ENCODE measurements at places on chromosomes 11 and 22. TPM values are rescaled to one million over a fixed set of nuclear protein-coding genes. Genes with fewer than 3 reads are reported as not detected.
A peak's percentile ranks its signal among the peaks of the same experiment; 100 is the strongest.

WNT11 gene
- total RNA-seq, result 1.4 TPM

- H3K36me3 ChIP-seq, result no peaks in the 10 kb centered on the region
- DNase-seq, result peak; percentile 37
- peaks cover 4% of the 10 kb centered on the region for H3K4me1 ChIP-seq
- no peak overlapping the region for H3K4me3 ChIP-seq
Observed at GRCh38 chr11:130427581-130428315, 661 bp downstream of the ADAMTS8 start.

DNA sequence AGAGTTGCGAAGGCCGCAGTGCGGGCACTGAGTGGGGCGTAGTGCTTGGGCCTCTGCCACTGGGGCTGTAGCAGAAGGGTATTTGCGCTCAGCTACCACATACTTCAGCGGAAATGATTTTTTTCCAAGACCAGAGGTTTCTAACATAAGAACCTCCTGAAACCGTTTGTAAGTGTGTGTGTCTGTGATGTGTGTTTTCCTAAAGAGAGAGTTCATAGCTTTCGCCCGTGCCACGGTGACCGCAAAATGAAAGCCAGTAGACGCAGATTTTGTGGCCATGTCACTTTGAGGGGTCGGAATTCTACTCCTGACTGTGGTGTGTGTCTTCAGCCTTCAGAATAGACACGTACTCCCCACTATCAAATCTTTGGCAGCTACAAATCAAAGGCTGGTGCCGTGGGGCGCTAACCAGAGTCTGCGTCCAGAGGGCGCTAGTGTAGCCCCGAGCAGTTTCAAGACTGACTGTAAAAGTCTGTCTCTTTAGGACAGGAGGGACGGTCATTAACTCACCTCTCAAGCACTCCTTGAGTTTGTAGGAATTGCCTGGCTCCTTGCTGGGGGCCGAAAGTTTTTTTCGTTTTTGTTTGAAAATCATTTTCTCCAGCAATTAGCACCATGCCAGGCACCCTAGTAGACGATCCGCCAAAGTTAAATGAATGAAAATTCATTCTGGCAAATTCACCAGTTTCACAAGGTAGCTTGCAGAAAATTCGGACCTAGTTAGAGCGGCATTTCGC, 2.5 kb upstream of the CALCA start:
- no peak overlapping the region for H3K27ac ChIP-seq
- H3K4me3 ChIP-seq, result peak overlapping the region; percentile 81
- H3K36me3 ChIP-seq, result no peaks in the 10 kb centered on the region
- peaks cover 74% of the 10 kb centered on the region for H3K27me3 ChIP-seq

DNA sequence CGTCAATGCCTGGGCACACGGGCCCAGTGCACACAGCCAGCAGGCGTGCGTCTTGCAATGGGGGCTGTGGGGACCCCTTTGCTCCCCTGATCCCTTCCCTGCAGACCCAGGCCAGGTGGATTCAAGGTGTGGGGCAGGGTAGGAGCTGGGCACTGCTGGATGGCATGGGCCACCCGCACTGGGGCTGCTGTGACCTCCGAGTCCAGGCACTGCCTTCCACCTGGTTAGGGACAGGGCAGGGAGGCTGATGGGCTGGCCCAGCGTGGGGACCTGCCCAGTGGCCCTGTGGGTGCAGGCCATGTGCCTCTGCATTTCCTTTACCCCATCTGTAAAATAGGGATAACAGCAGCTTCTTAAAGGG, 22.9 kb downstream of the KCNQ1 start:
- H3K27ac ChIP-seq, result peak overlapping the region; percentile 75
- H3K36me3 ChIP-seq, result peaks cover 5% of the 10 kb centered on the region
- peak overlapping the region; percentile 71 for H3K4me3 ChIP-seq
- DNase-seq, result no peak
- H3K27me3 ChIP-seq, result peaks cover 10% of the 10 kb centered on the region
- H3K4me1 ChIP-seq, result peaks cover 34% of the 10 kb centered on the region

- H3K4me3 ChIP-seq, result no peak overlapping the region
- H3K36me3 ChIP-seq, result peaks cover 2% of the 10 kb centered on the region
- no peak overlapping the region for H3K27ac ChIP-seq
- H3K4me1 ChIP-seq, result peaks cover 5% of the 10 kb centered on the region
- H3K27me3 ChIP-seq, result no peaks in the 10 kb centered on the region
Observed at GRCh38 chr11:46520971-46521745, 72.7 kb downstream of the AMBRA1 start.

POLDIP3 gene
- 84.7 TPM for total RNA-seq

DNA sequence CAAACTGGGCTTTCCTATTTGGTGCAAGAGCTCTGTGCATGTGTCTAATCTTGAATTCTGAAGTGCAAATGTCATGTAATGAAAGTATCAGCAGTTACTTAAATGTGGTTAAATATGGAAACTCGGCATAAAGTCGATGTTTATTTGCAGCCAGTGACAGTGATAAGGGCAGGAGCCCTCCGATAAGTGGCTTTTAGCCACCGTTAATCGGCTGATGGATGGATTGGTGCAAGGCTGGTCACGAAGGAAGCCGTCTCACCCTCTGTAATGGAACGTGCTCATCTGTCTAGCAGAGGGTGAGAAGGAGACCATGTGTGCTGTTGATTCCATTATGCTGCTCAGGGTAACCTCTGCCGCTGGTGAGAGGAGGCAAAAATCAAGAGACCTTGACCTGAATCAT, 121.8 kb upstream of the PAX6 start:
- DNase-seq, result no peak
- no peaks in the 10 kb centered on the region for H3K36me3 ChIP-seq
- H3K27me3 ChIP-seq, result peaks cover 2% of the 10 kb centered on the region
- no peak overlapping the region for H3K4me3 ChIP-seq
- H3K27ac ChIP-seq, result no peak overlapping the region

DNA sequence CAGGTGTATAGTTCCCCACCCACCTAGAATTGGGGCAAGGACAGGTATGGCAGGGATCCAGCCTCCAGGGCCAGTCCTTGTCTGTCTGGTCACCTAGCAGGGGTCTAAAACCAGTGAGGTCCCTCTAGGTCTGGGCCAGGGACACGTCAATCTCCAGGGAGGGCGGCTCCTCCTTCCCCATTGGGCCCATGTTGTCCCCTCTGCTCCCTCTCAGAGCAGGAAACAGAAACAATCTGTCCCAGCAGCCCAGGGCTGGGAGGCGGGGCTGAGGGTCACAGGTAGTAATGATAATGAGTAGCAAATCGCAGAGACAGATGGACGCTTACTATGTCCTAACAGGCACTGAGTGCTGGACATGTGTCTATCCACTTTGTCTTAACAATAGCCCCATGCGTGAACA, 22.8 kb upstream of the SYT7 start:
- no peak overlapping the region for H3K4me3 ChIP-seq
- H3K27ac ChIP-seq, result no peak overlapping the region
- H3K36me3 ChIP-seq, result no peaks in the 10 kb centered on the region
- peaks cover 17% of the 10 kb centered on the region for H3K27me3 ChIP-seq
- no peak for DNase-seq

PRMT3 gene
- total RNA-seq, result 15.8 TPM

DNA sequence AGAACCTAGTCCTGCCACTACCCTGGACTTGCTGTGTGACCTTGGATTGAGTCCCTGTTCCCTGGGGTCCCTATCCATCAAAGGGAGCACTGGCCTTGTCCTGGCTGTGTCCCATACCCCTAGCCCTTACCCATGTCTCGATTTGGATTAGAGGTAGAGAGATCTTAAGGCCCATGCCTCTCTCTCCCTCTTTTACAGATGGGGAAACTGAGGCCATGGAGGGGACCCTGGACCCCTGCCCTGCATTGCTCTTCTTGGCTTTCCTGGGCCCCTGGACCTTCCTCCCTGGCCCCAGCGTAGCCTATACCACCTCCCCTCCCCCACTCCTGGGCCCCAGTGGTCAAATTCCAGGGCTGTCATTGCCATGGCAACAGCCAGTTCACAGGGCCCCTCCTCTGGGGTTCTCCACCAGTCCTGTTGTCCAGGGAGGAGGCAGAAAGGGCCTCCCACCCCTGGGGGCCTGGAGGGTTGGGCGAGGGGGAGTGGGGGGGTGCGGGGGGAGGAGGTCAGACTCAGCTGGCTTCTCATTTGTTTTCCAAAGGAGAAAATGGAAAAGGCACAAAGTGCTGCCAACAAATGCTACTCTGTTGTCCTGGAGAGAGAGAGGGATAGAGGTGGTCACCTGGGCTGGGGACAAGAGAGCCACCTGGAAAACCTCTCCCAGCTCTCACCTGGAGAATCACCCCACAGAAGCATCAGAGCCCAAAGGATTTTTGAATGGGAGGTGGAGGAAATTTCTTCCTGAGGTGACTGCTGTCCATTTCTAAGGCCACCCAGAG, 23.3 kb downstream of the ARHGEF17 start:
- peaks cover 3% of the 10 kb centered on the region for H3K27me3 ChIP-seq
- H3K4me3 ChIP-seq, result no peak overlapping the region
- H3K4me1 ChIP-seq, result peaks cover 8% of the 10 kb centered on the region
- no peak for DNase-seq

- H3K4me3 ChIP-seq, result no peak overlapping the region
- peaks cover 23% of the 10 kb centered on the region for H3K27me3 ChIP-seq
- DNase-seq, result no peak
- H3K27ac ChIP-seq, result no peak overlapping the region
Observed at GRCh38 chr11:117492578-117493251, 165.1 kb downstream of the CEP164 start.

OR52I1 gene
- total RNA-seq, result not detected

DNA sequence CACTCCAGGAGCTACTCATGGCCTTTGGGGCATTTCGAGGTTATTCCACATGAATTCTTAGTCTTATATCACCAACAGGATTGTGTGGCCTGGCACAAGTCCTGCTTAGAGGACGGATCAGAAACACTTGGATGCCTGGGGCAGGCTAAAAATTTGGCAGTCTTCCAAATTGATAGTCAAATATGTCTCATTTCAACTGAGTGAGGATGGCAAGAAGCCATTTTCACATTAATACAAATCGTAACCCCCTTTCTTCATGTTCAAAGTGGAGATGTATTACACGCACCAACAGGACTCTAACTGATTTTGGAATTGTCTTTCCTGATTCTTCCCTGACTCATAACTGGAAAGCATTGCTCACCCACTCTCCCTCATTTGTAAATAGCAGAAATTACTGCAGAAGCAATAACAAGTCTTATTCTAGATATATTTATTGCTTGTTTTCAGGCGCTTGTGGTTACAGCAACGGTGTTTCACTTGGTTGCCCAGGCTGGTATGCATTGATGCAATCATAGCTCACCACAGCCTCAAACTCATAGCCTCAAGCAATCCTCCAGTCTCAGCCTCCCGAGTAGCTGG, 10.3 kb upstream of the CCDC86 start:
- no peak overlapping the region for H3K27ac ChIP-seq
- H3K27me3 ChIP-seq, result peaks cover 2% of the 10 kb centered on the region
- H3K4me3 ChIP-seq, result no peak overlapping the region
- no peak for DNase-seq

LINC01488 gene
- not detected for total RNA-seq

CTSF gene
- total RNA-seq, result 14.2 TPM

C11orf54 gene
- 20.6 TPM for total RNA-seq

GRCh38 chr11:126339863-126340434, 15.5 kb upstream of the ST3GAL4 start:
- no peak overlapping the region for H3K4me3 ChIP-seq
- no peak overlapping the region for H3K27ac ChIP-seq
- peaks cover 21% of the 10 kb centered on the region for H3K4me1 ChIP-seq
- no peaks in the 10 kb centered on the region for H3K27me3 ChIP-seq

DNA sequence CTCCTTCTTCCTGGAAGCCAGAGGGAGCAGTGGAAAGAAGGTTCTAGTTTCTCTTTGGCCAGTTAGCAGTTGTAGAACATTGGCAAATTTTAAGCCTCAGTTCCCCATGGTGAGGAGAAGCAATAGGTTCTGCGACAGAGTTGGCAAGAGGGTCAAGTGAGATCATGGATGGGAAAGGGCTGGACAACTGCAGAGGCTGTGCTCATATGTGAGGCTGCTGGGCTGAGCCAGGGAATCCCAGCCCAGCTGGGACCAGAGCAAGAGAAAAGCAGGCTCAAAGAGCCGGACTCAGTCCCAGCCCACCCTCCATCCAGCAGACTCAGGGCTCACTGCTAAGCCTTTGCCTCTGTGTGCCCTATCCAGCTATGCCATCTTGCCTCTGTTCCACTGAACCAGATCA, 66.8 kb upstream of the MYOD1 start:
- no peak overlapping the region for H3K4me3 ChIP-seq
- DNase-seq, result no peak
- H3K27ac ChIP-seq, result no peak overlapping the region

DNA sequence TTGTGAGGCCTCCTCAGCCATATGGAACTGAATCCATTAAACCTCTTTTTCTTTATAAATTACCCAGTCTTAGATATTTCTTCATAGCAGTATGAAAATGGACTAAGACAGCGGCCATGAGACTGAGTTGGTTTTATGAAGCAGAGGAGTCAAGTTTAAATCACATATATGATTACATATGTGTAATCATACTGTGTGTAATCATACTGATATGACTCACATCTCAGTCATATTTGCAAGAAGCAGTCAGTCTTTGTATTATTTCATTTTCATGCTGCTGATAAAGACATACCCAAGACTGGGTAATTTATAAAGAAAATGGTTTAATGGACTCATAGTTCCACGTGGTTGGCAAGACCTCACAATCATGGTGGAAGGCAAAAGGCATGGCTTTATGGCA, 89.8 kb downstream of the SYT9 start:
- peaks cover 9% of the 10 kb centered on the region for H3K27me3 ChIP-seq
- no peak for DNase-seq
- no peaks in the 10 kb centered on the region for H3K36me3 ChIP-seq

GRCh38 chr22:48319321-48320047, 1508.2 kb downstream of the BRD1 start:
- H3K27ac ChIP-seq, result no peak overlapping the region
- no peaks in the 10 kb centered on the region for H3K4me1 ChIP-seq
- H3K27me3 ChIP-seq, result no peaks in the 10 kb centered on the region
- no peaks in the 10 kb centered on the region for H3K36me3 ChIP-seq
- DNase-seq, result peak; percentile 10

DNA sequence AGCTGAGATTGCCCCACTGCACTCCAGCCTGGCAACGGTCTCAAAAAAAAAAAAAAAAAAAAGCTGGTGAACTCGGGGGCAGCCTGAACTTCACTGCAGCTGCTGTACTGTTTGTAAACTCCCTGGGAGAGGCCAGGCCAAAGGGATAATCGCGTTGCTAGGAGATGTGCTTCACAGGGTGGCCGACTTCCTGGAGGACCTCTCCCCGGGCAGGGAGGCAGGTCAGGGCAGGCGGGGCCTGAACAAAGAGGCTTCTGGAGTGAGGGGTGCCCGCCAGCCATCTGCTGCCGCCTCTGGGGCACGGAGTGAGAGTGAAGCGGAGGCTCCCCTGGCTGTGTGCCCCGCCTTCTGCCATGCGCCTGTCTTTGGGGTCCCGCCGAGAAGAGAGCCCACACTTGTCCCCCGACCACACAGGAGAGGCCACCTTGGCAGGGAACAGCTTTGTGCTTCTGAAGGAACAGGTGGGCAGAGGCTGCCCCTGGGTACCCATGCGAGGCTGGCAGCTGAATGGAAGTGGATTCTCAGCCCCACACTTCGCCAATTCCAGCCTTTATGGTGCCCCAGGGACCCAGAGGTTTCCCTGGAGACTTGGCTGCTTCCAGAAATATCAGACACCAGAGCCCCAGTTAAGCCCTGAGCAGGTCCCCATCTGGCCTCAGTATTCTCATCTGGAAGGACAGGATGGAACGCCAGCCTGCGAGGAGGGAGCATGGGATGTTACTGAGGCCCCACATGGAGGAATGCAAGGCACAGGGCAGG, 29.6 kb downstream of the TMEM184B start:
- H3K36me3 ChIP-seq, result peaks cover 4% of the 10 kb centered on the region
- H3K27ac ChIP-seq, result no peak overlapping the region
- H3K27me3 ChIP-seq, result no peaks in the 10 kb centered on the region
- H3K4me1 ChIP-seq, result peaks cover 3% of the 10 kb centered on the region
- H3K4me3 ChIP-seq, result no peak overlapping the region
- no peak for DNase-seq

Measured in activated naive CD8-positive, alpha-beta T cell treated with anti-CD3 and anti-CD28 coated beads, Interleukin-2, amount 10 ng/mL, durations not matched to agents 7 days and 5 days (primary cell).